ENCODE measurements at places on chromosomes 6 and 20.

GRCh38 chr20:34987288-34988190 lies 31.9 kb downstream of the MYH7B start:
- no peak for DNase-seq

DNA sequence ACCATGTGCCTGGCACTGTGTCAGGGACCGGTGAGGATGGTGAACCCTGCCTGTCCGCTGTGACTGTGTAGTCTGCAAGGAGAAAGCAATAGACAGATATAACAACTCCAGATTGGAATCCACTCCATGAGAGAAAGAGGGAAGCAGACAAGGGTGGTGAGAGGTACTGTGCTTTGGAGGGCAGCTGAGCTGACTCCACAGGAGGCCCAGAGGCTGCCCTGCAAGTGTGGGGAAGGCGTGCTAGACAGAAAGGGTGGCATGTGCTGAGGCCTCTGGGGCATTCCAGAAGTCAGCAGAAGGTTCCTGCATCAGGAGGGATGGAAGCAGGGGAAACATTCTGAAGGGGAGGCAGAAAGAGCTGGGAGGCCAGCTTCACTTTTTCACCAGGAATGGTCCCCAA lies 39.3 kb upstream of the APCDD1L start:
- no peak for DNase-seq

DNA sequence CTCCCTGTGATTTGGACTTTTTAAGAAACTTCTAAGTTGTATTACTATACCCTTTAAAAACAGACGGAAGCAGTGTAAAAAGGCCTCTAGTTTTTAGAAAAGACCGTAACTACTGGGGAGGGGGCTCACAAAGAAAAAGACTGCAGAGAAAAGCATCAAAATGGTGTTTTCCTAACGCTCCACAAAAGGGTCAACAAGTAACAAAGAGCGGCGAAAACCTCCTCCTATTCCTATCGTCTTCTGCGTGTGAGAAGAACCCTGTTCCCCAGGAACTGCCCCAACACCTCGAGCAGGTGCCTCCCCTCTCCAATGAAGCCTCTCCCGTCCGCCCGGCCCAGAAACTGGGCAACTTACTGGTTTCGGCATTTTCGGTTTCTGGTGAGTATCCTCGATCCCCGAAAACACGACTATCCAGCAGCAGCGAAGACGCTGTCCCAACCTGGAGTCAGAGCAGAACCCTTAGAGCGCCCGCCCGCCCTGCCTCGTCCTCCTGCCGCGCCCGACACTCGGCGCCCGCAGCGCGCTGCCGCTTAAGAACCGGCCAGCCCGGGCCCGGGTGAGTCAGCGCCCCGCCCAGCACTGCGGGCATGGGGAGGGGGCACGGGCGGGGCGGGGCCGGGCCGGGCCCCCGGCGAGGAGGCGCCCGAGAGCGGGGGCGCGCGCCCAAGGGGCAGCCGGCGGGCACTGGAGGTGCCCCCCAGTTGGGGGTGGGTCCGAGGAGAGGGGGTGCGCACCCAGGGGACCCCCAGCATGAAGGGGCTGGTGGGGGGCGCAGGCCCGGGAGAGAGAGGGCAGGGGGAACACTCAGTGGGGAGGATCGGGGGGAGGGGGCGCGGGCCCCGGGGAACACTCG lies 1.2 kb downstream of the EZR start:
- peak; percentile 67 for DNase-seq

GRCh38 chr20:16710781-16711180 lies 19.0 kb upstream of the SNRPB2 start:
- no peak for DNase-seq
